HepG2 (cell line): ENCODE measurements at places on chromosomes 12 and 14. TPM values are rescaled to one million over a fixed set of nuclear protein-coding genes. Genes with fewer than 3 reads are reported as not detected.

- H3K27me3 ChIP-seq: no peaks in the 10 kb centered on the region; the same call in 2 of the 3 replicates
- H3K36me3 ChIP-seq: no peaks in the 10 kb centered on the region
- DNase-seq: no peak
- H3K27ac ChIP-seq: no peak overlapping the region
- no peaks in the 10 kb centered on the region for H3K4me1 ChIP-seq
These were observed 81.2 kb upstream of the ETV6 start for GRCh38 chr12:11568155-11568761.

DNA sequence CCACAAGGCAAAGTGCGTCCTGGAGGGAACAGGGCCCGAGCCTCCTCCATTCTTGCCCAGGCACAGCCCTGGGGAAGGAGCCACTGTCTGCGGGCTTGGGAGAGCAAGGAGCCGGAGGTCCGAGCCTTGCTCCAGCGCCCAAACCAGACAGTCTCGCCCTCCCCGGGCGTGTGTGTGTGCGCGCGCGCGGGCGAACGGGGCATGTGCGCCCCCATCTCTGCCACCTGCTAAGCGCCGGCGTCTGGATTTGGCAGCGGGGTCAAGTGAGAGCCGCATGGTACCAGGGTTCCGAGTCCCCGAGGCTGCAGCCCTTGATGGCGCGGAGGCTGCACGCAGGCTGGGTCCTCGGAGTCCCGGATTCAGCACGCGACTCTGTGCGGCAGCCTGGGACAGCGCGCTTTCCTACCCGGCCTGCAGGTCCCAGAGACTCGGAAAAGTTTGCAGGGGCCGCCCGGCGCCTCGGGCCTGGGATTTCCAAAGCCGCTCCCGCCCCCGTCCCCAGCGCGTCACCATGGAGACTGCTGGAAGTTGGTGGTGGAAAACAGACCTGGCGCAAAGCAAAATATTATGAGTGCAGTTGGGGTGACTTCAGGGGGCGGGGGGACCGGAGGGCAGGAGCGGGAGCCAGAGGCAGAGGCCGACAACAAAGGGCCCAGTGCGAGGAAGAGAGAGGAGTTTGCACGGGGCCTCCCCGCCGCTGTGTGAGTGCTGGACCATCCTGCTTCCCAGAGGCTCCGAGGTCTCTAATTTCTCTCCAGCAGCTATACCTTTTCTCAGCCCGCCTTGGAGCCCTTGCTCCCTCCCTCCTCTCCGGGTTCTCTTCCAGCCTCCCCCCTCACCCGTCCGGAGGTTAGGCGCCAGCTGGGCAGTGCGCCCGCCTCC lies 4.2 kb downstream of the RFX4 start:
- peaks cover 16% of the 10 kb centered on the region for H3K27me3 ChIP-seq
- no peaks in the 10 kb centered on the region for H3K4me1 ChIP-seq
- no peak overlapping the region for H3K4me3 ChIP-seq
- no peak for DNase-seq

- H3K36me3 ChIP-seq: no peaks in the 10 kb centered on the region
- H3K27ac ChIP-seq: no peak overlapping the region
- H3K27me3 ChIP-seq: no peaks in the 10 kb centered on the region
- H3K4me1 ChIP-seq: peaks cover 34% of the 10 kb centered on the region
- H3K4me3 ChIP-seq: no peak overlapping the region
- no peak for DNase-seq
These were observed 16.7 kb downstream of the SLC7A7 start for GRCh38 chr14:22798528-22798927.

- no peaks in the 10 kb centered on the region for H3K27me3 ChIP-seq
- H3K27ac ChIP-seq: no peak overlapping the region
- no peak for DNase-seq
- H3K4me3 ChIP-seq: no peak overlapping the region
- no peaks in the 10 kb centered on the region for H3K4me1 ChIP-seq
These were observed 41.9 kb downstream of the JDP2 start for GRCh38 chr14:75469606-75470237.

GRCh38 chr14:104224506-104225277 lies 86.3 kb downstream of the KIF26A start:
- H3K27ac ChIP-seq: no peak overlapping the region
- H3K4me1 ChIP-seq: peaks cover 8% of the 10 kb centered on the region
- H3K36me3 ChIP-seq: no peaks in the 10 kb centered on the region
- DNase-seq: no peak

- no peak for DNase-seq
- H3K4me3 ChIP-seq: no peak overlapping the region
- no peaks in the 10 kb centered on the region for H3K4me1 ChIP-seq
- H3K27me3 ChIP-seq: no peaks in the 10 kb centered on the region
- no peak overlapping the region for H3K27ac ChIP-seq
These were observed 89.8 kb downstream of the RERG start for GRCh38 chr12:15131431-15131830.

- H3K27ac ChIP-seq: no peak overlapping the region
- H3K4me3 ChIP-seq: no peak overlapping the region
- DNase-seq: no peak
- no peaks in the 10 kb centered on the region for H3K4me1 ChIP-seq
- H3K27me3 ChIP-seq: no peaks in the 10 kb centered on the region
These were observed 11.5 kb downstream of the ADAMTS20 start for GRCh38 chr12:43540470-43540869.

DNA sequence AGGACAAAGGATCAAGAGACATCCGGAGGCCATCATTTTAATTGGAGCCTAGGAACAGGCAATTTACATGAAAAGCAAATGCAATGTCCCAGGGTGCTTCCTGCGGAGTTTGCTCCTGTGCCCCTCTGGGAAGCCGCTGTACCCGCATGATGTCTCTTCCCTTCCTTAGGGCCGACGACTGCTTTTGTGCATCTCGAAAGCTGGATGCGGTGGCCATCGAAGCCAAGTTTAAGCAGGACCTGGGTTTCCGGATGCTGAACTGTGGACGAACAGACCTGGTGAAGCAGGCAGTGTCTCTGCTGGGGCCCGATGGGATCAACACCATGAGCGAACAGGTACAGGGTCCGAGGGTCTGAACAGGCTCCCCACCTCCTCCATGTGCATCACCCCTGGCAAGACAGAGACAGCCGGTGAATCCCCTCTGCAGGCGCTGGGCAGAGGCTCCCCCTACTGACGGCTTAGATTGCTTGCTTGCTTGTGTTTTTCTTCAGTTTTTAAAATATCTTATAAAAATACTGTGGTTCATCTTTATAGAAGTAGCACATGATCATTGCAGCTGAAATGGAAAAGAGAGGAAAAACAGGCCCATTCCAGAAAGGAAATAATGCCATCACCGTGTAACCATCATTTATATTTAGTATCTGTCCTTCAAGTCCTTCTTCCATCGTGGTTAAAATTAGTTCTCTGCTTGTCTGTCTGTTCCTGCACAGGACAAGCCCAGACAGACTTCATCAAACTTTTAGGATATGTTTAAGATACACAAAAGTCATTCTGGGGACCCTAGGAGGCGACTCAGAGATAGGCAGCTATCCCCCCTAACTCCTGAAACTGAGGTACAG lies 75.4 kb upstream of the PWP1 start:
- no peaks in the 10 kb centered on the region for H3K36me3 ChIP-seq
- no peaks in the 10 kb centered on the region; the same call in 2 of the 3 replicates for H3K27me3 ChIP-seq
- no peak overlapping the region for H3K27ac ChIP-seq
- peaks cover 14% of the 10 kb centered on the region for H3K4me1 ChIP-seq
- DNase-seq: peak; percentile 12

DNA sequence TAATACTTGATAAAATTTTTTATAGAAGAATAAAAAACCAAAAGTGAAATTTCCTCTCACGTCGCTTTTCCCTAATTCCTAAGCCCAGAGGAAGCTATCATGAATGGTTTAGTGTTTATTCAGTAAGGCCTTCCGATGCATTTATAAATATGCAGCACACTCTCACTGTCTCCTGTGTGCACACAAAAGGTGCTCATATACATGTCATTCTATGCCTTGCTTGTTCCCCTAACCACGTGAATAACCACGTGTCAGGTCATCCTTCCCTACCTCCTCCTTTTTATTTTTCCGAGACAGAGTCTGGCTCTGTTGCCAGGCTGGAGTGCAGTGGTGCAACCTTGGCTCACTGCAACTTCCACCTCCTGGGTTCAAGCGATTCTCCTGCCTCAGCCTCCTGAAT lies 29.6 kb downstream of the PIGH start:
- H3K4me3 ChIP-seq: no peak overlapping the region
- no peak for DNase-seq
- no peaks in the 10 kb centered on the region for H3K27me3 ChIP-seq
- H3K4me1 ChIP-seq: peaks cover 14% of the 10 kb centered on the region
- H3K27ac ChIP-seq: no peak overlapping the region

- no peak overlapping the region for H3K27ac ChIP-seq
- no peak overlapping the region for H3K4me3 ChIP-seq
- H3K36me3 ChIP-seq: no peaks in the 10 kb centered on the region
- H3K27me3 ChIP-seq: no peaks in the 10 kb centered on the region
- DNase-seq: no peak
These were observed 189.7 kb upstream of the GRIN2B start for GRCh38 chr12:14171106-14171505.

NEUROD4 gene
- total RNA-seq: not detected in 2 replicates

IL26 gene
- total RNA-seq: not detected in 2 replicates

ADAM21 gene
- total RNA-seq: 0.07 TPM in 1 of 2 replicates, not detected in the other

DBX2 gene
- not detected in 2 replicates for total RNA-seq

HOXC9 gene
- total RNA-seq: 0.94 and 1.1 TPM in 2 replicates
